ENCODE measurements at places on chromosomes 12 and 14.
A peak's percentile ranks its signal among the peaks of the same experiment; 100 is the strongest.

GRCh38 chr12:85092814-85093370, 56.7 kb downstream of the LRRIQ1 start:
- no peak for DNase-seq

GRCh38 chr12:88298761-88299242, 156.7 kb downstream of the TMTC3 start:
- no peak for DNase-seq

DNA sequence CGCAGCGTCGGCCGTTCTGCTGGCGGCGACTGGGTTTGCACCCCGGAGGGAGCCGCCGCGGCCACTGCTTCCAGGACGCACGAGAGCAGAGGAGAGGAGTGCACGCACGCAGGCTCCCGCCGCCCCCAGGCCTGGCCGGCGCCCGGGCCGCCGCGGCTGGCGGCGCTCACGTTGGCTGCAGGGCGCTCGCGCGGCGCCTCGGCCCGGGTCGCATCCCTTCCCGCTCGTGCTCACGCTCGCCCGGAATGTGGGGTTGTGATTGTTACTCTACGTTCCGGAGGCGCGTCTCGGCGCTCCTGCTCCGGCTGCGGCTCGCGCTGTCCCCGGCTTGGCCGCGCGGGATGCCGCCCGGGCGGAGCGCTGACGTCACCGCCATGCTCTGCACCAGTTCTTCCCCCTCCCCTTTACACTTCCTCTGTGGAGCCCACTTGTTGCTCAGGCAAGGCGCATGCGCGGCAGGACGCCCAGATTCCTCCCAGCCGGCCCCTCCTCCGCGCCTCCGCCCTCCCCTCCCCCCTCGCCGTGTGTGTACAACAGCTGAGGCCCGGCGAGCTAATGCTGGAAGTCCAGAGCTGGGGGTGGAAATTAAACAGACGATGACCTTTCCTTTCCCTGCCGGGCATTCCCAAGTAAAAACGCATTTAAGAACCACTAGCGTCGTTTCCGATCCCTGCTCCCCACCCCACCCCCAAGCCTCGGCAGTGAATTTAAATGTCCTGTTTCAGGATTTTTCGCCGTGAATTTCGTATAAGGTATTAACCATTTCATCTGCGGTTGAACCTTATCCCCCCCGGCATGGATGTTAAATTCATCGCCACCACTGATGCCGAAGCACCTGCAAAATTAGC, at the start of gene IRF2BPL:
TSS of gene IRF2BPL (minus strand) at position 325 of the 848 bp plus-strand sequence. CDS start 916 bp downstream, outside the sequence.
- peak; percentile 91 for DNase-seq

DNA sequence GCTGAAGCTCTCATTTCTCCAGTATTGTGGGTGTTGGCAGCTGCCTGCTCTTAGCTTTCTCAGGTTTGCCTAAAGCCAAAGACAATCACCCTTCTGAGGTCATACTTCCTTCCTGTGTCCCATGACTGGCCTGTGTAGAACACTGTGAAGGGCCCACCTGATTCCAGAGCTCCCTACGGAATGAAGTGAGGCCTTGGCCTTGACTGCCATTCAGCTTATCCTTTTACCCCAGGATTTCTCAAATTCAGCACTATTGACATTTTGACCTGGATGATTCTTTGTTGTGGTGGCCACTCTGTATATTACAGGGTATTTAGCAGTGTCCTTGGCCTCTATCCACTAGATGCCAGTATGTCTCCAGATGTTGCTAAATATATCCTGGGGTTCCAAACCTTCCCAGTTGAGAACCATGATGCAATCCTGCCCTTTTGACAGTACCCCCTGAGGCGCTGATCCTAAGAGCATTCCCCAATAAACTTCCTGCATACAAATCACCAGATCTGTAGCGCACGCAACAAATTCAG, 112.3 kb upstream of the KRR1 start:
- no peak for DNase-seq

- no peak for DNase-seq
Measured at GRCh38 chr12:113900716-113901115, 65.4 kb downstream of the RBM19 start.

DNA sequence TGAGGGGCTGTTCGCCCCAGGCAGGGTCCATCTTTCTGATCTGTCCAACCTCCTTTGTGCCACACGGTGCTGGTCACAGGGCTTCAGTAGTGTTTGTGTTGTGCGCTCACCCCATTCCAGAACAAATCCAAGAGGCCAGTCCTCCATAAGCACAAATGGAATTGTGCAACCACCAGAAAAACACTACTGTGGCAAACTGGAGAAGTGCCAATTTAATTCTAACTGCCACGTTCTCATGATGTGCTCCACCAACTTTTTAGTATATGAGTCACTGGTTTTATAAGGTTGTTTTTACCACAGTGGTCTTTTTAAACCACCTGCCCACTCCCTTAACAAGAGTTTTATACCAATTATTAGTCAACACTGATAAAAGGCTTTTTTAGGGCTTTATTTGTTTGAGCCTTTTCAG, 380.2 kb downstream of the NAV3 start:
- no peak for DNase-seq

DNA sequence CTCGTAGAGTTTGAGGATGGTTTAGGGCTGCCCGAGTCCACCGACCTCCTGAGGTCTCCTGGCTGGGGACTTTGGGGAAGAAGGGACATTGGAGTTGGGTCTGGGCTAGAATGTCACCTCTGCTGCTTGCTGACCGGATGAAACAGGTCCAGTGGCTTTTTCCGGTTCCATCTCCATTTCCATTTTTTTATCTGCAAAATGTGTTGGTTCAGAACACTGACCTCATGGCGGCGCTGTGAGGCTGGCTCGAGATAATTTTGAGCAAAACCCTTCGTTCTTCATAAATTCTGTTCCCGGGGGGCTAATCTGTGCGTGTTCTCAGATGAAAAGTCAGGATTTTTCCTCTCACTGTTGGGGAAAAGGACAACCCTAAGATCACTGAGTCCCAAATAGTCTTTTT, 11.7 kb upstream of the MYL2 start:
- DNase-seq: no peak

DNA sequence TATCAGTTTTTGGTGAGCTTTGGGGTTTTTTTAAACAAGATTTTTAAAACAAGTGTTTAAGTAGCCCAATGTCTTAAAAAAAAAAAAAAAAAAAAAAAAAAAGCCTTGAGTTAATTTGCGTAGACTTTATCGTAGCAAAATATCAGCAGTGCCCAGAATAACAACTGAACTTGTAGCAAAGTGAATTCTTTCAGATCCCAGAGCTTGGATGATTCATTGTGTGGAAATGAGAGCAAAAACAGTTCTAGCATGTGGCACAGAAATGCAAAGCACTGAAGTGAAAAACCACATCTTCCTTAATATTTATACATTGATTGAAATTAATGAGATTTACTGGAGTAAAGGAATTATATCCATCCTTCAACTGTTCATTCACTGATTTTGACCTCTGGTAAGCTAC, 258.1 kb downstream of the EGLN3 start:
- DNase-seq: no peak

DNA sequence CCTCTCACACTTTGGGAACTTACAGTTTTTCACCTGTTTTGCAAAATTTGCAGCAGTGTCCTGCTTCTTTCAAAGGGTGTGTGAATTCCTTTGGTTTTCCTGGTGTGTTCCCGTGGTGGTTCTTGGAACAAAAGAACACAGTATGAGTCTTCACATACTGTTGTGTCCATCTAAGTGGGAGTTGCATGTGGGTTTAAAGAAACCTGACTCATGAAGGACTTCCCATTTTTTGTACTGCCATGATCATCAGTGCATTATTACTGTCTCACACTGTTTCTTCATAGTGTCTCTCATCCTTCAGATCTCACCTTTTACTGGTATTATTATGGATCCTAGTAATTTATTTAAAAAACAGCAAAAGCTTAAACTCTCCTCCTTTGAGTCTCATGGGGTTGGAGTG, 3.8 kb upstream of the GZMH start:
- no peak for DNase-seq

DNA sequence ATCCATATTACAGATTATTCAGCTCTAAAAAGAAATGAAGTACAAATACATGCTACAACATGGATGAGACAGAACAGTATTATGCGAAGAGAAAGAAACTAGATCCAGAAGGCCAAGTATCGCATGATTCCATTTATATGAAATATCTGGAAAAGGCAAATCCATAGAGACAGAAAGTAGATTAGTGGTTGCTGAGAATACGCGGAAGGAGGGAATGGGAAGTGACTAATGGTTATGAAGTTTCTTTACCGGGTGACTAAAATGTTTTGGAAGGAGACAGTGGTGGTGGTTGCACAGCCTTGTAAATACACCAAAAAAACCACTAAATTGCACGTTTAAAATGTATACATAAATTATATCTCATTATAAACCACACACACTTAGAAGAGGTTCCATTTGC, 12.5 kb downstream of the PRDM4 start:
- no peak for DNase-seq

- DNase-seq: no peak
Measured at GRCh38 chr12:51591016-51591901, at the start of gene SCN8A. Gene SCN8A, plus strand, starts transcription at chr12:51591233. Its CDS starts 71,585 bp downstream, at chr12:51662818.

DNA sequence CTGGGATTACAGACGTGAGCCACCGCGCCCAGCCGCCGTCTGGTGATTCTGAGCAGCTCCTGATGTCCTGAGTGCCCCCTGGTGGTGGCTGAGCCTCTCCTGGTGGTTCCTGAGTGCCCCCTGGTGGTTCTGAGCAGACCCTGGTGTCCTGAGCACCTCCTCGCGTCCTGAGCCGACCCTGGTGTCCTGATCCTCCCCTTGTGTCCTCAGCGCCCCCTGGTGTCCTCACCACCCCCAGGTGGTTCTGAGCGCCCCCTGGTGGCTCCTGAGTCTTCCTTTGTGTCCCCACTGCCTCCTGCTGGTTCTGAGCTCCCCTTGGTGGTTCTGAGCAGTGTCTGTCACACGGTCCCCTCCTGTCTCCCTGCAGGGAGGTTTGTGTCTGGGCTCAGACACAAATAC, 1304.9 kb downstream of the TMEM121 start:
- no peak for DNase-seq

DNA sequence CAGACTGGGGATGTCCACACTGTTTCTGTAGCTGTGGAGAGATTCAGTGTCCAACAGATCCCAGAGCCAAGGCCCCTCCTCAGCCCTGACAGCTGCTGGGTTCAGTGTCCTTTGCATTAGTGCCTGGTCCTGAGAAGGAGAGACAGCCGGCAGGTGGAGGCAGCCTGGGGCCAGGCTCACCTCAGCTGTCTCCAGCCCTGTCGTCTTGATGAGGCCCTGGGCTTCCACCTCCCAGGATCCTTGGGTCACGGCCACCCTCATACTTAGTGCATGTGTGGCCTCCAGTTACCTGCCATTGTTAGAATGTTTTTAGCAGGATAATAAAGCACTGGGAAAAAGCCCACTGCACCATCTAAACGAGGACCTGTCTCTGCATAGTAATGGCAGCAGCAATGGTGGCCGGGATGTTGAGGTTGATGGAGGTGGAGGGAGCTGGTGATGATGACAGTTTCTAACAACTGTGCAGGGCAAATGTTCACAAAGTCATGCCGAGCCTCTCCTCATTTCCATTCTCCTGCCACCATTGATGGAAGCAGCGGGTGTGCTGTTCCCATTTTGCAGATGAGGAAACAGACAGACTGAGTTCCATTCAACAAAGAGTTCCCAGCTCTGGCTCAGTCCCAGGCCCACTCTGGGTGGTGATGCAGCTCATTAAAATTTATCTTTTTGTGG, 17.7 kb downstream of the ASB2 start:
- no peak for DNase-seq

- no peak for DNase-seq
Measured at GRCh38 chr14:30790827-30791226, 83.5 kb upstream of the COCH start.

- no peak for DNase-seq
Measured at GRCh38 chr12:19643635-19644034, 204.3 kb downstream of the AEBP2 start.

DNA sequence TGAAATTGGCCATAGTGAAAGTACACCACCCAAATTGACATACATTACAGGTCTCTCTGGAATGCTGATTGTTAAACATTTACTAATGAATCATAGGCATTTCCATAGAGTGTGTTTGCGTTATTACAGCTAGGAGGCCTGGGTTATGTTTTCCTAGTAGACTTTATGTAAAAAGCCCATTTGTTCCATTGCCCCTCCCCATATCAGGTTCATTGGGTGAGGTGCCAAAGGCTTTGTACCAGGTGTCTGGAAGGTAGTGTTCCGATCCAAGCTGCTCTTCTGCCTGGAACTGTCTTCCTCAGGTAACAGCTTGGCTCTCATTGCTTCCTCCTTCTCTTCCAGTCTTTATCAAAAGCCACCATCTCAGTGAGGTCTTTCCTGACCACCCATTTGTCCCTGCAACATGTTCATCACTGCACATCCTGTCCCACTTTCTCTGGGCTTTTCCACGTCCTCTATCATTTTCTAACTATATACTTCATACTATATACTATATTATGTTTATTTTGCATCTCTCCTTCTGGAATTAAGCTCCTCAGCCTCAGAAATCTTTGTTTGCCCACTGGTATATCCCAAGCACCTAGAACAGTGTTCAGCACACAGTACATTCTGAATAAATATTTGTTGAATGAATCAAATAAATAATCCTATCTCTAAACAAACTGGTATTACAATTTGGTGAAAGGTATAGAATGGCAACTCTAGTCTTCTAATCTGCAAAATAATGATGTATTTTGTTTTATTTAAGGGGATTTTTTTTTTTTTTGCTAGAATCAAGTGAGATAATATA, 252.3 kb downstream of the KTN1 start:
- DNase-seq: no peak

DNA sequence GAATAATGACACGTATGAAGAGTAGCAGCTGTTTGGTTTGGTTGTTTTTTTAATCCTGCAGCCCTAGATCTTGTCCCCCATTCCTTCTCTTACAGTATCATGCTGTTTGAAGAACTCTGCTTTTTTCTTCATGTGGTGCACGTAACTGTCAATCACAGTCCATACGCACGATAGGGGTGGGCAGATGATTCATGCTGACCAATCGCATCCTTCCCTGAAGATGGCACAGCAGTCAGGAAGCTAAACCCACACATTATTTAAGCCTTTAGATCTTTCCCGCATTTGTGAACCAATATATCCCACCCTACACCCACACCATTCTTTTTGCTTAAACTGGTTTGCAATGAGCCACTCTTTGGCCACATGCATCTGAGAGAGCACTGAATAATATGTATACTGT, 158.9 kb upstream of the PLEKHA5 start:
- no peak for DNase-seq

- DNase-seq: no peak
Measured at GRCh38 chr14:34623506-34623905, 6.4 kb downstream of the SNX6 start.

DNA sequence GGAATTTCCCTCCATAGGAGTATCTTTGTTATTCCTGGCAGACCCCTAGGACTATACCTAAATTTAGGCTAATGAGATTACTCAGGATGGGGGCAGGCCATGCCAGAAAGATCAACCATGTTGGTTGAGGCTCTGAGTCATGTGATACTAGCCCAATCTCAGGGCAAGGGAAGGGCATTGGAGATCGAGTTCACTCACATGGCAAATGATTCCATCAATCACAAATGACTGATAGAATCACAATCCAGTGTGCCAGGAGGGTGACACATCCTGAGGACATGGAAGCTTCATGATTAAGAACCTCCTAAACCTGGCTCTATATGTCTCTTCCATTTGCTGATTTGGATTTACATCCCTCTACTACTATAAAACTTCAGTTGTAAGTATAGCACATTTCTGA, 182.3 kb downstream of the NTF3 start:
- DNase-seq: no peak

GRCh38 chr14:78142998-78143397, 27.2 kb upstream of the NRXN3 start:
- DNase-seq: no peak

- no peak for DNase-seq
Measured at GRCh38 chr12:5623411-5623810, 191.5 kb downstream of the NTF3 start.

- no peak for DNase-seq
Measured at GRCh38 chr12:4518106-4518728, 20.5 kb upstream of the RAD51AP1 start.

Measured in bone marrow (tissue), 2 donors.